ENCODE measurements at places on chromosomes 16 and 17. TPM values are rescaled to one million over a fixed set of nuclear protein-coding genes. Genes with fewer than 3 reads are reported as not detected.

Gene TBC1D3L
- 4.6 TPM for total RNA-seq

Gene SDR42E1
- 0.07 TPM for total RNA-seq

Gene TMEM238L
- not detected for total RNA-seq

Gene KRTAP9-4
- not detected for total RNA-seq

Gene SLFN11
- 95.0 TPM for total RNA-seq

Gene RGS9
- total RNA-seq = 1.7 TPM

Gene MBTPS1
- total RNA-seq = 93.0 TPM

Gene ATP1B2
- total RNA-seq = not detected

Gene MT1F
- total RNA-seq = 1.4 TPM

Gene TBC1D3
- total RNA-seq = 1.9 TPM

Gene ZNF469
- 6.3 TPM for total RNA-seq

Gene HEATR9
- not detected for total RNA-seq

Gene MRPL10
- 43.4 TPM for total RNA-seq

Gene PHOSPHO1
- total RNA-seq = not detected

Gene ABCC12
- not detected for total RNA-seq

Gene DLX4
- total RNA-seq = not detected

Gene CNGB1
- not detected for total RNA-seq

Gene CEP112
- 21.3 TPM for total RNA-seq

Gene MMP2
- total RNA-seq = 768 TPM

Gene PLA2G15
- 24.0 TPM for total RNA-seq

Gene ITGAX
- total RNA-seq = 1.4 TPM

Gene CDH3
- not detected for total RNA-seq

All from endothelial cell of umbilical vein (primary cell).